ENCODE measurements at places on chromosomes 2 and 18.

DNA sequence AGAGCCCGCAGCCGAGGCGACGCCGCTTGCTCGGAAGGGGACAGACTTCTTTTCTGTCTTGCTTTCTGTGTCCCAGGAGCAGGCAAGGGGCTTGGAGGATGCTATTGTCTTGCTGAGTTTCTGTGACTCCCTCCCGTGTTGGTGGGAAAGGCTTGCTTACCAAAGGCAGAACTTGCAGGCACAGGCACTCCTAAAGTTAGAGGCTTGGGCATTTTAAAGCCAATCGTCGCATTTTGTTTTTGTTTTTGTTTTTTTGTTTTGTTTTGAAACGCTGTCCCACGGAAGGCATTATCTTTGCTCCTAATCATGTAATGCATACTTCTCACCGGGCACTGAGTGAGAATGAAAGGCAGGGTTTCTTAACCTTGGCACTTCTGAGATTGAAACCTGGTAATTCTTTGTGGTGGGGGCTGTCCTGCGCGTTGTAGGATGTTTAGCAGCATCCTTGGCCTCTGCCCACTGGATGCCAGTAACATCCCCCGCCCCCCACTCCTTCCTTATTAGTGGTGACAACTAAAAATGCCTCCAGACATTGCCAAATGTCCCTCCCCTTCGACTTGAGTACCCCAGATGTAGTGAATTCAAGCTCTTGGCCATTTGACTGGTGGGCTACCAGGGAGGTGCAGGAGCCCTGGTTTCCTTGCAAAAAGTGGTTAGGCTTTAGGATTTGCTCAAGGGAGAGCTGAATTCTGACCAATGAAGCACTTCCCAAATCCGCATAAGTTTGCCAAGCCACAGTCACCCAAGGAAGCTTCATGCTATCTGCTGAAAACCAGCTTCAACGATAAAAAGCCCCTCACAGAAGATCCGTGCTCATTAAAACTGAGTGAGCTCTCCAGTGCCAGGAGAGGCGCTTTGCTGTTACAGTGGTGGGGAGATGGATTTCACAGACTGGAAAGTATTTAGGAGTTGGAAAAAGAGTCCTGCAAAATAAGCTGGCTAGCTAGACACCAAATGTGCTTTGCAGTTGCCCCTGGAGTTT, 1.2 kb downstream of the ANTXR1 start:
- DNase-seq, result no peak

GRCh38 chr2:43958397-43959275, 37.2 kb downstream of the LRPPRC start:
- DNase-seq, result no peak

- DNase-seq, result no peak
Measured at GRCh38 chr2:122179492-122180165, 424.2 kb downstream of the TSN start.

GRCh38 chr2:231212329-231212845, 14.0 kb downstream of the ARMC9 start:
- no peak for DNase-seq

DNA sequence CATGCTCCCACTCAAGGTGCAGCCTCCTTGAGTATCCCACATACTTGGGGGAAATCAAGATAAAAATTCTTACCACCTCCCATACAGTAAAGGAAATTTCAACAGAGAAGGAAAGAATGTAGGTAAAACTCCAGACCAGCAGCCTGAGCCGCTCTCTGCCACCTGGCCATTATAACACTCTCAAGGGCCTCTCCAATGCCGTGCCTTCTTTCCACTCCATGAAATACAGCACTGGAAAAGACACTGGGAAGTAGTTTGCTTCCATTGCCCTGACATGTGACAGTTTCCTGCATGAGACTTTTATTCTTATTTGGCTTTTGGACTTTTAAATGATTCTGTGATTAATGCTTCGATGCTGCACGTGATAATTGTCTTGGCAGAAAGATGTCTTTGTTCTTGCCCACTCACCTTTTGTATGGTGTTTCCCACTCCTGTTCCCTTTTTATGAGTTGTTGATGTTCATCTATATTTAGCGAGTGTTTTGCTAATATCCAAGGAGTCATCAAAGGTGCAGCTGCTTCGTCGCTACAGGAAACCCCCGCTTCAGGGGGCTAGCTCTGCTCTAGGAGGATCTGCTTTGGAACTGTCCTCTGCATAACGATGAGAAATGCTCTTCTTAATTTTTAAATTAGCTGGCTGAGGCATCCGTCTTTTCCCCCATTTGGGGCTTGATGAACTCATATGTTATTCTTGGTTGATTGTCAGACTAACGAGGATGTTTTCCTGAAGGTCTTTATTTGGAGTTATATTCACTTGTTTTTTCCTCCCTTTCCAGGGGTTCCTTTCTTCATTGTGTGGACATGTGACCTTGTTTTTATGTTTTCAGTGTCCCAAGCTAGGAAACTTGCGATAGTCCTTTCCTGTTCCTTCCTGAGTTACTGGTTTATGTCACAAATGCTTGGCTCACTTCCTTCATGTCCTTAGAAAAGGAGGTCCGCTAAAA, 179.4 kb downstream of the TXNL1 start:
- DNase-seq, result no peak

DNA sequence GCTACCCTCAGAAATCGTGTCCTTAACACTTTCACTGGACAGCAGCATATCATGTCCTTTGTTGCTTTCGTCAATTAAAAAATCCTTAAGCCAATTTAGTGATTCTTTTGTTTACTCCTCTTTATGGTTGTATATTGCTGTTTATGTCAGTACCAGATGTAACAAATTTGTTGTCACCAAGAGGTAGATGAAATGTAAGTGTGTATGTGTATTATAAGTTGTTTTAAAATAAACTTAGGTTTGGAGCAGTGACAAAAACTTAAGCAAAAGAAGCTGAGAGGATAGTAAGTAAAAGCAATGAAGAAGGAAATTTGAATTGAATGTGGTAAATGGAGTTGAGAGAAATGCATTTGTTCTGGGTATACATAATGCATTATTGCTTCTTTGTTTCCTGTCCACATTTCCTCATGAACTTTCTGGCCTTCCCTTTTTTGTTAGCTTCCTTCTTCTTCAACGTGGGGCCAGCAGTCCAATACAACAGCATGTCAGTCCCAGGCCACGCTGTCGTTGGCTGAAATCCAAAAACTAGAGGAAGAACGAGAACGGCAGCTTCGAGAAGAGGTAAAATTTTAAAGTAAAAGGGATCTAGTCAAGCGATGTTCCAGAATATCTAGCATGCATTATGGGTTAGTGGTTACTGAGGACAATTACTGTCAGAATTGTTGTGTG, 30.5 kb upstream of the SNORC start:
- peak; percentile 85 for DNase-seq

DNA sequence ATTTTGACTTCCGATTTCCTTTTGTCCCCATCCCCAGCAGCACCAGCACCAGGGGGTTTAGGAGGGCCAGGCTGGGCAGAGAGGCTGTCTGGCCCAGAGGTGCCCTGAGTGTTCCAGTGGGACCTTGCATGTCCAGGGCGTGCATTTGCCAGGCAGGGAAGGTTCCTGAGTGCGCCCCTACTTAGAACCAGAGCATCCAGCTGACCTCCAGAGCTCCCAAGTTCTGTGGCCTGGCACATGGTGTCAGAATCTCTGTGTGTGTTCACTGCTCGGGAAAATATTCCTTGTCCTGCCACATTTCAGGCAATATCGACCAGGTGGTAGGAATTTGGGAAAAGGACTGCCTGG, 5.5 kb downstream of the SIX3 start:
- no peak for DNase-seq

DNA sequence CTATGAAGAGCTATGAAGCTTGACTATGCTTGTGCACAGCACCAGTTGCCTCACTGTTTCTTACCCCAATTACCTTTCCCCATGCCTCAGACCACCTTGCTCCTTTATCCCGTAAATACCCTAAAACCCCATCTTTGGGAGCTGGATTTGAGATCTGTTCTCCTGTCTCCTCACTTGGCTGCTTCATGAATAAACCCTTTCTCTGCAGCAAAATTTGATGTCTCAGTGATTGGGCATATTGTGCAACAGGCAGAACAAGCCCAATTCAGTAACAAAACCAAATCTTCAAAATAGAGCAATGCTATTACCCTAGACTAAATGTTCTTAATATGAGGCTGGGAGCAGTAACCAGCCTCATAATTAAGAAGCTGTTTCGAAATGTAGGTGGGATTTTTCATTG, 3.5 kb upstream of the SSB start:
- DNase-seq, result no peak

DNA sequence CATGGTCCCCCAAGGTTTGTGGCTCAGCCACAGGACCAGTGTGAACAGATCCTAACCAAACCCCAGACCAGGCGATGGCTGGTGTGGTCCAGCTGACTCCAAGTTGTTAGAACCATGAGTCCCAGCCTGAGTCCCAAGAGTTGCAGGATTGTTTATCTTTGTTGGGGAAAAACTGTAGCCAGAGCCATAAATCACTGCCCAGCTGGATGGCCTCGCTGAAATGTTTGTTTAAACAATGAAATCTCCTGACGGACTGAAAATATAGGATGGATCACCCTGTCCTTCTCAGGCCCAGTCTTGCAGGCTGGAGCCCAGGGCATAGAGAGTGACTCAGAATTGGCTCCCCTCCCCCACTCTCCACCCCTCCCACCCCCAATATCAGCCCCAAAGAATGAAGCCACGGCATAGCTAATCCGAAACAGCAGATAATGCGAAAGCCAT, 36.4 kb downstream of the PKDCC start:
- DNase-seq, result no peak

GRCh38 chr2:120934574-120935338, 199.1 kb downstream of the GLI2 start:
- DNase-seq, result no peak

GRCh38 chr2:27622921-27623384, 5.9 kb downstream of the CCDC121 start:
- no peak for DNase-seq

DNA sequence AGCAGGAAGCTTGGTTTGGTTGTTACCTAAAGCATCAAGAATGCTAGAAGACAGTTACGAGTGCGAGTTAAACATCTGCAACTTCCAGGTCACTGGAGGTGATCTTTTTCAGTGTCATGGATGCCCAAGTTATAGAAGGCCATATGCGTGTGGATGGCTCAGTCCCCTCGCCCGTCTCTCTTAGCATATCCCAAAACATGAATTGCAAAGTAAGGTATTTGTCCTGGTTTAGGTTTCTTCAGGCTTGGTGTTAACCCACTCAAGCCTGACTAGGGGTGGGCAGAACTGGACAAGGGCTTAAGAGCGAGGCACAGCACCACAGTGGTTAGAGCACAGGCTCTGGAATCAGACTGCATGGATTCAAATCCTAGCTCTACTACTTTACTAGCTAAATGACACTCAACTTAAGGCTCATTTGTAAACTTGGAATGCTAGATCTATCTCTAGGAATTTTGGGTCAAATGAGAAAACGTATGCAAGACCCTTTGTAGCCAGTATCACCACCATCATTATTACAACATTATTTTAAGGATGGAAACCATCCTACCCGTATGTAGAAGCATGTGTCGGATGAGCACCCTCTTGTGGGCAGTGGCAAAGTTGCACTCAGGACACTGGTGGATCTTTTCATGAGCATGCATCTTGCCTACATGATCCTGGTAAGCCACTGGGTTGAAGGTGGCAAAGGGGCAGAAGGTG, 11.2 kb downstream of the ZNF142 start:
- peak; percentile 83 for DNase-seq

GRCh38 chr2:122191331-122191730, 435.9 kb downstream of the TSN start:
- DNase-seq, result peak; percentile 89

GRCh38 chr2:196234672-196235071, 63.3 kb upstream of the STK17B start:
- DNase-seq, result peak; percentile 86

DNA sequence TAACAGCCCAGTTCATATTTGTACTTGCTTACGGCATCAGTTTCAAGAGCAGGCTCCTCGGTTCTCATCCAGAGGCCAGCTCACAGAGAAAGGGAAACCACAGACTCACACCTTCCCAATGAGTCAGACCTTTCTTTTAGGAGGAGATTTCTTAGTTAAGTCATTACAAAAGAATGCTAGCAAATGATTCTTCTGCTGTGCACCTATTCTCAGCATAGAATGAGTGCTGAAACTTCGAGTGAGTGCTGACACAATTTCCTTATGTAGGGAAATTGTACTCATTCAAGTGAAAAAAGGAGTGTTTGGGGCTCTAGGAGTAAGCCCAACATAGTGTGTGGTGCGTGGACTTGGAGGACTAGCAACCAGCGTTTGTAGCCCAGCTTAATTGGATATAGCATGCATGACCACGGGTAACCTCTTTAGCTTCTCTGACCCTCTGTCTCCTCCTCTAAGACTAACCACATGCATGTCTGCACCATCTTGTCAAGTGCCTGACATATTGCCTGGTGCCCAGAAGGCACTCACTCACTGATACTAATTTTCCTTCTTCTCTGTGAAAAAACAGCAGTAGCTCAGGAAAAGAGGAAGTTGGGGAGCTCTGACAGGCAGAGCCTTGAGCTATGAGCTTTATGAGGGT, 87.0 kb downstream of the ALPK2 start:
- peak; percentile 67 for DNase-seq

DNA sequence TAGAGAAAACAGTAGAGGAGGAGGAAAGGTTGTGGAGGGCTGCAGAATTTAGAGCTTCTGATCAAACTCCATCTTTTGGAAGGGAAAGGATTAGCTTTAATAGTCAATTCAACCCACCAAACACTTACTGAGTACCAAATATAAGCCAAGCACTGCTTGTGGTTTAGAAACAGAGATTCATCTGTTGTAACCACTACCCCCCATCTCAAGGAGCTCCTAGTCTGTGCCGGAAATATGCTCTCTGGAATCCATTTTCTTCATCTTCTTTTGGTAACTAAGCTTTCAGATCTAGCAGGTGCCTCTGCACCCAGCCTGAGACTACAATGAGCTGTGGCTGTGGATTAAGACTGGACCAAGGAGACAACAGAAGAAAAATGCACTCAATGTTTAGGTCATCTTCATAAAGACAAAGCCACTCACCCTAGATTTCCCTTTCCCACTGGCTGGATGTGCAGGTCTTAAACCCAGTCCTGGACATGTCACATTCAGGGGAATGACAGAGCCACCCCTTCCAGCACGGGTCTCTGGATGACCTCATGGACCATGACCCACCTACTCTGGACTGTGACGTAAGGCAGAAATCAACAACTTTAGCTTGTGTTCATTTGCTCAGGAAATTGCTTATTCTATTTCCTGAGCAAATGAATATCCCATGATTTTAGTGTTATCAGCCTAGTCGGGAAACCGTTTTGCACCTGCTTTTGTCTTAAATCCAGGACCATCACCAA, 52.9 kb downstream of the EPB41L3 start:
- no peak for DNase-seq

GRCh38 chr2:223238301-223238700, 186.3 kb downstream of the KCNE4 start:
- no peak for DNase-seq

DNA sequence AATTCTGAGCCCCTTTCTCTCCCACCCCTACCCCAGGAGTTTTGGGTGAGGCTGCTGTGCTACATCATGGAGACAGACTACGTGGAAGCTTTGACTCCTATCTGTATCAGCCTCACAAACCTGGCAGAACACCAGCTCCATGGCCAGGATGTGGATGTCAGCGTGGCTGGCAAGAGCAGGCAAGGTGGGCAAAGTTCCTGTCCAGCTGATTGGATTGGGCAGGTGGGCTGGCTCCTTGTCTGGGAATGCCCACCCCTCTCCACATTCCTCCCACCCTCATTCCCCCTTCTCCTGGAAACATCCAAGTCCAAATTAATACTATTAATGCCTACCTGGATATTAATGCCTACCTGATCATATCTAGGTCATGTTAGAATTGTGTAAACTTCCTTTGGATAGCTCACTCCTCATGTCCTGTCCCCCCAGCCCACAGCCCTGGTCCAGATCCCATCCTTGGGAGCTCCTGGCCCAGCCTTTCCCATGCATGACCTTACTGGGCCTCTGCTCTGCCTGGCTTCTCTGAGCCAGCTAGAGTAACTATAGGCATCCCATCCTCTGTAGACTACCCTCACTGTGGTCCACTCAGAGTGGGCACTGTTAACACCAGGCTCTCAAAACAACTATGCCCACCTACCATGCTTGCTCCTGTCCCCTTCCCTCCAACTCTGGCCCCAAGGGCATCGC, 24.1 kb downstream of the MROH2A start:
- DNase-seq, result no peak

Data from hematopoietic multipotent progenitor cell treated with erythropoietin and hydrocortisone succinate and interleukin-3 and kit ligand, for 4 days (in vitro differentiated cells).